ENCODE measurements at places on chromosomes 7 and 10.

DNA sequence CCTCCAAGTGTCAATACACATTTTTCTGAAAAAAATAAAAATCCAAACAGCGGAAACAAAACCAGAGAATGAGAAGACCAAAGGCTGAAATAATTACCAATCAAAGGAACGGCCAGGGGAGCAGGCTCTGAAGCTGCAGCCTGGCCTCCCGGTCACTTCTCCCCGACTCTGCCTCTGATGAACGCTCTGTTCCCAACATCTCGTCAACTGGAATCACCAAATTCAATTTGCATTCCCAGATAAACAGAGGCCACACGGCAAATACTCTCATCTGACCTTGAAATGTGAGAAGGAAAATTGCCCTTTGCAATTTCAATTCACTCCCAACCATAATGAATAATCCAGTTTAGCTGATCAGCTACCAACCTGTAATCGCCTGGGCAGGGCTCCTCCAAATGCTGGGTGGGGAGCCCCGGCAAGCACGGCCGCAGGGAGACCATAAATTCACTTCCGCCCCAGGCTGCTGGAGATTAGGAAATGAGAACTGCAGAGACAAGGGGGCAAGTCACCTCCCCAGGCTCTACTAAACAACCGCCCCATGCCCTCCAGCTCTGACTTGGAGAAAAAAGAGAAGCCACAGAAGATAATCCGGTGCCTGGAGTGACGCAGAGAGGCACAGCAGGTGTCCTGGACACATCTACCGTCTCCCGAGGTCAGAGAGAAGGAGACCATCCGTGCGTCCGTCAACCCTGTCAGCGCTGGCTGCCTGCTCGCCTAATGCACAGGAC, 153.2 kb downstream of the MAD1L1 start:
- DNase-seq: no peak

DNA sequence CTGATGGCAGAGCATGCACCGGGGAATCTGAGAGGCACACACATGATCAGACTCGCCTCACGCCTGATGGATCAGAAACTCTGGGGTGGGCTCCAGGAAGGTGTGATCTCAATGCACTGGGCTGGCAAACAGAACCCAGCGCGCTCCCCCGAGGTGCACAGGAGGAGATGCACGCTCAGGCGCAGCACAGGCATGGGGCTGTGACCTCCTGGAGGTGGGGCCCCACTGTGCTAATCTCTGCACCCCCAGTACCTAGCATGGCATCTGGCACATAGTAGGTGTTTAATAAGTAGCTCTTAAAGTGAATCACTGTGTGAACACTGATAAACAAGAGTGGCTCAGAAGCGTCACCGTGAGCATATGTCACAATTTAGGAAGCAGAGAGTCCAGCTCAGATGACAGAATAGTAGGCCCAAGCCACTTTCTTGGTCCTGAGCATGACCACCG, 57.9 kb downstream of the PROSER2 start:
- no peak for DNase-seq

GRCh38 chr10:10538326-10538725, 479.3 kb upstream of the CELF2 start:
- no peak for DNase-seq

- no peak for DNase-seq
Measured at GRCh38 chr7:125644109-125644508, 714.5 kb upstream of the POT1 start.

DNA sequence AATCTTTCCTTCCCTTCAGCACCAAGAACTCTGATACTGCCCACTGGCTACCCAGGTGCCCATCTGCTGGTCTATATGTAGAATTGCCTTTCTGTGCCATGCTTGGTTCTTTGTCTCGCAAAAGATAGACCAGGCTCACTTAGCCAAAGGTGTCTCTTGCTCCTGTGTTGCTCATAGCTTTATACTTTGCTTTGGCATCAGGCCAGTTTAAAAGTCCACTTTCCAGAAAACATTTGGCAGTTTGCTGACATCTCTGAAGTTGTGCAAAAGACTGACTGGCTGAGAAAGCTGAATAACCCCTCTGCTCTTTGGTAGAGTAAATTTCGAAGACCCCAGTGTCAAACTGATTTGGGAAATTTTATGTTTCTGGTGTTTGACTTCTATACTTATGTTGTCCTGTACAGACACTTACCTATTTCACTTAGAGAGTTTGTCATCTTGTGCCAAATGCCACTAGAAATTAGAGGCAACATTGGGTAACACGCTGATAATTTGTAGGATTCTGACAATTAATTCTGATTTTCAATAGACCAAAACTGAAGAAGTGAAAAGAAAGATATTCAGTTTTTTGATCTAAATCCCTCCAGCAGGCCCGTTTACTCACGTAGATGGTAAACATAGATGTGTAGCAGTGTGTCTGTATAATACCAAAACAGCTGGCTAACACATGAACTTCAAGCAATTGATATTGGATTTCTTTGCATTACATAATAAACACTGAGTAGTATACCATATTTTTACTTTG, 91.1 kb downstream of the CPED1 start:
- no peak for DNase-seq

- no peak for DNase-seq
Measured at GRCh38 chr7:159006610-159007130, 138.0 kb downstream of the VIPR2 start.

DNA sequence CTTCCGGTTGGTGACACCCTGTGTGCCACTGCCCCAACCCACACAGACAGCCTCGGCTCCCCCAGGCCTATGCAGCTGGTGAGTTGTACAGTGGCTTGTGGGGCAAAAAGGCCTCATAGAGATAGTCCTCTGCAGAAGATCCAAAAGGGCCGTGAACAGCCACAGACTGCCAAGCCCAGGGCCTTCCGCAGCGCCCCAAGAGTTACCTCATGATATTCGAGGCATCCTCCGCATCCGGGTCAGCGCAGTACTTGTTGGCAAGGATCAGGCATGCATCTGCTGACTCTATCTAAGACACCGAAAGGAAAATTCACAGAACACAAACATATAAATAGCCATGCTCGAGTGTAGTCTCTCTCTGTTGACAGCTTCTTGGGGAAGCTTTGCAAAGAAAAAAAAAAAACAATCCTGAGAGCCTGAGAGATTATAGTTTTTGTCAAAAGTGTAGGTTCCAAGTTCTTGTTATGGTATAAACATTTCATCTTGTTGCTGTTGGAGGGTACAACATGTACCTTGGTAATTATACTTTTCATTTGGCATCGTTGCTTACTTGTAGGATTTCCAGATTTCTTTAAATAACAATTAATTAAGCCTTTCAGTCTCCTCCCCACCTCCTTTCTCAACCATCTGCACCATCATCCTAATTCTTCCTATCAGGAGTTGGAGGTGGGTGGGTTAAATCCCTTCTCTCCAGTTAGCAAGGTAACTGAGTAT, 553.0 kb downstream of the KCNMA1 start:
- DNase-seq: no peak

- DNase-seq: no peak
Measured at GRCh38 chr7:42198974-42199668, 37.9 kb downstream of the GLI3 start.

GRCh38 chr7:141671705-141672496, 30.1 kb downstream of the DENND11 start:
- DNase-seq: no peak

GRCh38 chr7:90833443-90833842, 237.3 kb downstream of the CDK14 start:
- DNase-seq: no peak

- DNase-seq: no peak
Measured at GRCh38 chr7:12754179-12754578, 66.7 kb downstream of the ARL4A start.

- peak; percentile 84 for DNase-seq
Measured at GRCh38 chr7:17952387-17952786, 12.1 kb upstream of the SNX13 start.

- DNase-seq: no peak
Measured at GRCh38 chr10:52348037-52348564, 34.0 kb downstream of the DKK1 start.

Data from activated CD4-positive, alpha-beta T cell treated with anti-CD3 and anti-CD28 coated beads, Interleukin-2, Interleukin-4, amounts not matched to agents 100 ng/mL and 50 ng/mL, durations not matched to agents 16 hours and 8 hours (primary cell).